ENCODE measurements at places on chromosomes 12 and 14.

- DNase-seq = no peak
These were observed 32.3 kb downstream of the PLEKHG3 start for GRCh38 chr14:64736271-64737169.

- DNase-seq = no peak
These were observed 1.2 kb upstream of the SALL2 start for GRCh38 chr14:21527318-21527679.

GRCh38 chr12:48342980-48343379, 7.7 kb downstream of the ZNF641 start:
- DNase-seq = no peak

DNA sequence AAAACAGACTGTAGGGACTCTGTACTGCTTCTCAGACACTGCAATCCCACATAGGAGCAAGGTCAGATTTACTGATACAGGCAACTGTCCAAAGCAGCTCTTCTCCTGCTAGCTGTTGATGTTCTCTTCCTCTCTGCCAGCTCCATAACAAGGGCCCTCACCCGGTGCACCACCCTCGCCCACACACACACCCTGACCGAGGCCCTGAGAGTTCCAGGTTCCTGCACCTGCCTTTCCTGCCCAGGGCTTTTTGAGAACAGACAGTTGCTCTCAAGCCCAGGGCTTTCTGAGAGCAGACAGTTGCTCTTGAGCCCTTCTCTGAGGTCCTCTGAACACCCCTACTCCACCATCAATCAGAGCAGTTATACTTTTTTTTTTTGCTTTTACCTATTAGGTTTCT, 233.8 kb upstream of the GARIN6 start:
- DNase-seq = no peak

DNA sequence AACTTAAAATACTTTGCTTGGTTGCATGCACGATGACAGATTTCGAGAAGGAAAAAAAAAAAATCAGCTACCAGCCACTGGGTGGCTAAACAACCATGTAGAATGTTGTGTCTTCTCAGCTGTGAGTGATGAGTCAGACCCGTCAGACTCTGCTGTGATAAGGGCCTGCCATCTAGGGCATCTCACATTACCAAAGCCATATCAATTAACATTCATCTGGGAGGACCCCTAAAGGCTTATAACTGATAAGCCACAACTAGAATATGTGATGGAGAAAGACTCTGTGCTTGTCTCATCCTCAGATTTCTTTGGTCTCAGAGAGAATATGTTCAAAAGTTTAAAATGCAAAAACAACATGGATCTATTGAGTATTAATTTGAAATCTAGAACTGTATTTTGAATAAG, 111.5 kb downstream of the PAX9 start:
- DNase-seq = no peak

GRCh38 chr14:68458253-68458652, 334.6 kb downstream of the ZFP36L1 start:
- DNase-seq = no peak

DNA sequence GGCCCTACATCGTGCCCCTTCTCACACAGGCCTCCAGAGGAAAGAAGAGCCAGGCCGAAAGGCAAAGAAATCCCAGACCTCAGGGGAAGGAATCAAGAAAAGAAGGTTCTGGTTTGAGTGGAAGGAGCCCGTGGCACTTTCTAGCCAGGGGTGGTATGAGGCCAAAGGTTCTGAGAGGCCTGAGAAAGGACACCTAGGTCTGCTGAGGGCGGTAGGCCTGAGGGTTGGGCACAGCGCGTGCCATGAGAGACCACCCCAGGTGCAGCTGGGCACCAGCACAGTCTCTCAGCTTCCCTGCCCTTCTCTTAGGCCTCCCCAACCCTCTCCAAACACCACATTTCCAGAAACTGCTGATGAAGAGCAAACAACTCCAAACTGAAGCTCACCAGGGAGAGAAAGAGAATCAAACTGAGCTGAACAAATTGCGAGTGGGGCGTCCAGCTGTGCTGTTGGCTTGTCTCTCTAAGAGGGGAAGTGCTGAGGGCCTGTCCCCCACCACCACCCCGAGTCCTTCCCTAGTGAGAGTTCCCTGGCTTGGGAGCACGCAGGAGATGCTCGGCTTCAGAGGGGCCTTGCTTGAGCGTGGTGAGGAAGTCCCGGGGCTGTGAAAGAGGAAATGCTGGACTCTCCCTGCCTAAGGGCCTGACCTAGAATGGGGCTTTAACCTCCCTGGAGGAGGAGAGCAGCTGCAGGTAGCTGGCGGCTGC, 184.8 kb downstream of the ZFP36L1 start:
- no peak for DNase-seq

DNA sequence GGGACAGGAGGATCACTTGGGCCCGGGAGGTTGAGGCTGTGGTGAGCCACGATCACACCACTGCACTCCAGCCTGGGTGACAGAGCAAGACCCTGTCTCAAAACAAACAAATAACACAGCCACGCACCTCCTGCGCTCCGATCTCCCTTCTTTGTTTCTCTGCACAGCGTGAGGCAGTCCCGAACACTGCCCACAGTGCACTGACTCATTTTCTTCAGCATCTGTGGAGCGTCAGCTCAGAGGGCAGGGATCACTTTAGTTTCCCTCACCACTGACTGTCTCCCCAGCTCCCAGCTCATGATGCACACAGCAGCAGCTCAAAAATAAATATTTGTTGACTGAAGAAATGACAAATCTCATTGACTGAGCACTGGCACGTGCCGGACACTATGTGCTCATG, 883 bp upstream of the MYL2 start:
- no peak for DNase-seq

- DNase-seq = no peak
These were observed 11.9 kb downstream of the KCNH3 start for GRCh38 chr12:49550693-49551252.

DNA sequence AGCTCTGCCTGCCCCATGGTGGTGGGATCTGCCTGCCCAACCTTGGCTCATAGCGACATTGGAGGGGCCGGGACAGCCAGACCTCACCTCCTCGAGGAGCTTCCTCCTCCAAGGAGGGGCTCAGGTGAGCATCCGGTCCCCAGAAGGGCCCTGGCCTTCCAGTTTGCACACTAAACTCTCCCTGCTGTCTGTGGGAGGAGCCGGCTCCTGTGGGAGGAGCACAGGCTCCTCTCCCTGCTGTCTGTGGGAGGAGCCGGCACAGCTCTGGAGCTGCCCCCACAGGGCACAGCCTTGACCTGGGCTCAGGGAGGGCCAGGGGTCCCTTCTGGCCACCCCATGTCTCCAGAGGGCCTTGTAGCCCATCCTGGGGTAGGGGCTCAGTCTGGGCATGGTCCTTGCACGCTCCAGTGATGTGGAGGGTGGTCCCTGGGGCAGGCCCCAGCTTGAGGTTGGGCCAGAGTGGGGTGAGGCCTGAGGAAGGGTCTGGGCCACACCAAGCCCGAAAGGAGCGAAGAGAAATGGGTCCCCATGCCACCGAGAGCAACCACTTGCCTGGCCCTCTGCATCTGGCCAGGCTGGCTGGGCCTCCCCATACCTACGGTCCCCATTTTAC, 147.5 kb upstream of the C14orf180 start:
- no peak for DNase-seq

DNA sequence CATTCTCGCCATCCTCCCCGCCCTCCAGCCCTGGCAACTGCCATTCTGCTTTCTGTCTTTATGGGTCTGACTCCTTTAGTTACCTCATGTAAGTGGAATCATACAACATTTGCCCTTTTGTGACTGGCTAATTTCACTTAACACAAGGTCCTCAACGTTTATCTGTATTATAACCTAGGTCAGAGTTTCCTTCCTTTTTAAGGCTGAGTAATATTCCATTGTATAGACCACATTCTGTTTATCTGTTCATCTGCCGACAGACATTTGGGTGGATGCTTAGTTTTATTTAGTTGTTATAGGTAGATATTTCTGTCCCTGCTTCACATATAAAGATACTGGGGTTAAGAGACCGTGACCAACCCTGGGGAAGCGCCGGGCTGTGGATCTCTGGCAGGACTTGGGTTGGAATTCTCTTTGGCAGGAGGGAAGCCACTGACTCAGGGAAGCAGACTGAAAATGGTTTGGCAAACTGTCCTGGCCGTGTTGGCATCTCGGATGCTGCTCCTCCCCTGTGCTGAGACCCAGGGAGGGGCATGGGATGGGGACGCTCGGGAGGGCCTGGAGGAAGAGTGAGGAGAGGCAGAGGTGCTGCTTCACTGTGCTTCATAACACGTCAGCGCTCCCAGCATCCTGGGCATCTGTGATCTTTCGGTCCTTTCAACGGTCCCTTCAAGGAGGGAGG, 38.9 kb downstream of the TEAD4 start:
- DNase-seq = no peak

DNA sequence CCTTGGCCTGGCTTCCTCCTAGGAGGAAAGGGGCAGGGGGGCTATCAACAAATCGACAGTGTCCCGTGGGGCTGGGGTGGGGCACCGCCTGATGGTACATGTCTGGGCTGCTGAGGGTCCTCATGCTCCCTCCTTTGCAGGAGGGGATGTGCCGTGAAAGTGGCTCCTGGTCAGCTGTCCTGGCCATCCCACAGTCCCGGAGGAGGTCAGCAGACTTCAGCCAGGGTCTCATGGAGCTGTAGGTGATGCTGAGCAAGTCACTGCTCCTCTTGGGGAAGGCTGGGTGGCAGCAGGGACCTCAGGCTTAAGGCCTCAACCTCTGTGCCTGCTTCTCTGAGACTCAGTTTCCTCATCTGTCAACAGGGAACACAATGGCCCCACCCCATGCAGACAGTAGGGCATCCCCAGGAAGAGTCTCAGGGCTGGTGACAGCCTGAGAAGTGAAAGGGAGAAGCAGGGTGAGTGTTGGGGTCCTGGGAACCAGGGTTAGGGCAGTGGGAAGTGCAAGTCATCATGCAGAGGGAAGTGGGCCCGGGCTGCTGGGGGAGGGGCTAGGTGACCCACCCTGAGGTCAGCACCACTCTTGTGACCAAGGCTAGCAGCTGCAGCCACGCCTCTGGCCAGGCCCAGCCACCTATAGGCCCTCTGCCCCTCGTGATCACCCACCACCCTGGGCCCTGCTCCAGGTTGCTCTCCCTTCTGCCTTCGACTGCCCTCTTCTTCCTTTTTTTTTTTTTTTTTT, 4.4 kb upstream of the TNFAIP2 start:
- no peak for DNase-seq

Data from epithelial cell of prostate (primary cell).